AG10803 (cell line): ENCODE measurements at places on chromosomes 13 and 19.

DNA sequence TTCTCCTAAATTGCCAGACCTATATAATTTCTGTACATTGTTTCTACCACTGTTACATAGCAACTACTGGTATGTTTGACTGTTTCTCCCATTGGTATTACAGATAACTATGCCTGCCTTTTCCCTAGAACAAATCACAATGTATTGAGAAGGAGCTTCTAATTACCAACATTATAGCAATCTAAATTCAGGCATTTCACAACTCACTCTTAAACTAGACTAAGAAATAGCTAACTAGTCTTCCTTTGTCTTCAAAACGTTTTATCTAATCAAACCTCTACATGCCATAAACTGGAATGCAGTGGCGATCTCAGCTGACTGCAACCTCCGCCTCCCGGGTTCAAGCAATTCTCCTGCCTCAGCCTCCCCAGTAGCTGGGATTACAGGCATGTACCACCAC, 18.2 kb downstream of the RBM26 start:
- no peak for DNase-seq

DNA sequence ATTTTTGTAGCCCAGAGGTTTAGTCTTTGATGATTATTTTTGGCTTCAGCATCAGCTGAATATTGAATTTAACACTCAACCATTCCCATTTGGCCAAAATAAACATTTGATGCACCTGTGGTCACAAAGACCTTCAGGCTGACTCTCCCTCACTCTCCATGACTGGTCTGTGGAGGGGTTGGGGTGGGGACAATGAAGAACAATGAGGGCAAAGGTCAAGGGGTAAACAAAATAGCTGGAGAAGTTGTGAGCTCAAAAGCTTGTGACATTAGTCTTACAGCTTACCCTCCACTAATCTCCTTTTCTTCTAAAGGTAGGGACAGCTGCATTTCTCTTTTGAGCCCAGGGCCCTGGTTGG, 86.9 kb downstream of the SLC15A1 start:
- no peak for DNase-seq

DNA sequence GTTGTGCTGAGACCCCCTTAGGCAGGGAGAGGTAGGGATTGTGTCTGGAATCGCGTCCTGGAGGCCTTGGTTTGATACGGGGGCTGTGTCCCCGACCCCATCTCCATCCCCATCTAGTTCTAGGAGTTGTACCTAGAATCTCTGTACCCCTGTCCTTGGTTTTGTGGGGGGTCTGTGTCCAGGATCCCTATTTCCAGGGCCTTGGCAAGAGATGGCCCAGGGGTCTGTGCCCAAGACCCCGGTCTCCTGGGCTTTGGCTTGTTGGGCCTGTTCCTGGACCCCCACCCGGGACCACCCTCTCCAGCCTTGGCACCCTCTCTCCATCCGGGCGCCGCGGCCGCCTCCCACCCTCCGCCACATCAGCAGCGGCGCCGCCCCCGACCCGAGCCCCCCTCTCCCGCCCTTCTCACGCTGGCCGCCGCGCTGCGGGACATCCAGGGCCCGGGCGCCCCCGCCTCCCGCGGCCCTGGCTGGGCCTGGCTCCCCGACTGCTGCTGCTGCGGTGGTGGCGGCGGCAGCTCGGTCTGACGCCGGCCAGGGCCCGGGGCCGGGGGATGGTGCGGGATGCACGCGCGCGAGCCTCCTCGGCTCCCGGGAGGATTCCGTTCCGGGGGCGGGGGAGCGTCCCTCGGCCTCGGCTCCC, at the start of gene NUMBL:
TSS of gene NUMBL (minus strand) at position 602 of the 643 bp plus-strand sequence. CDS start at position 434, 168 bp downstream.
- DNase-seq, result no peak

DNA sequence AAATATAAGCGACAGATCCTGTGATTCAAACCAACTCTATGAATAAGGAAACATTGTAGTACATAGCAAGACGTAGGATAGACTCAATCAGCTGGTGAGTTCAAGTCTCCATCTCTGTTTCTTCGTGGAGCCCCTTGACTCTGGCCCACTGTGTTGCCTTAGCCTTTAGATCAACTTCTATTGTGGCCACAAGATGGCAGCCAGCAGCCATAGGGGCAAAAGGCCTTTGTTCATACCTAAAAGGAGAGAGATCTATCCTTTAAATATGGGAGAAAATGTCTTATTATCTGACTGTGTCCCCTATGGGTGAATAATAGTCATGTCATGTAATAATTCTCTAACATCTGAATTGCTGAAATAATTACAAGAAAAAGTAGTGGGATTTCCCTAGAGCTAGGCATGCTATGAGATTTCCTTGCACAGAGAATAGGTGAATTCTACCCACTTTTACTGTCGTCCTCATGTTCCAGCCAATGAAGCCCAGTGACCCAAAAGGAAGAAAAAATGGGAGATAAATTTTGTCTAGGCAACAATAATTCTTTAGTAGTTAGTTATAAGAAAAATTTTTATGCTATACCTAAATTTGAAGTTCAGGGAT, 129.4 kb downstream of the PCDH20 start:
- no peak for DNase-seq

DNA sequence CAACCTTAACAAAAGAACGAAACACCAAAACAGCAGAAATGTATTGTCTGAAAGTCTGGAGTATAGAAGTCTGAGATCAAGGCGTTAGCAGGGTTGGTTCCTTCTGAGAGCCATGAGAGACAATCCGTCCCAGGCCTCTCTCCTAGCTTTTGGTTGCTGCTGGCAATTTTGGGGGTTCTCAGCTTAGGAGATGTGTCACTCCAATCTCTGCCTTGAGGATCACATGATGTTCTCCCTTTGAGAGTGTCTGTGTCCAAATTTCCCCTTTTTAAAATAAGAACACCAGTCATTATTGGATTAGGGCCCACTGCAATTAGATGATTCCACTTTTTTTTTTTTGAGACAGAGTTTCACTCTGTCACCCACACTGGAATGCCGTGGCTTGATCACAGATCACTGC, 10.1 kb downstream of the KCNN1 start:
- DNase-seq, result no peak

GRCh38 chr19:2552859-2553258, 76.9 kb downstream of the GADD45B start:
- no peak for DNase-seq
